ENCODE measurements at places on chromosomes 3 and 15.

- DNase-seq = no peak
Observed at GRCh38 chr15:68717951-68718350, 102.7 kb downstream of the ANP32A start.

DNA sequence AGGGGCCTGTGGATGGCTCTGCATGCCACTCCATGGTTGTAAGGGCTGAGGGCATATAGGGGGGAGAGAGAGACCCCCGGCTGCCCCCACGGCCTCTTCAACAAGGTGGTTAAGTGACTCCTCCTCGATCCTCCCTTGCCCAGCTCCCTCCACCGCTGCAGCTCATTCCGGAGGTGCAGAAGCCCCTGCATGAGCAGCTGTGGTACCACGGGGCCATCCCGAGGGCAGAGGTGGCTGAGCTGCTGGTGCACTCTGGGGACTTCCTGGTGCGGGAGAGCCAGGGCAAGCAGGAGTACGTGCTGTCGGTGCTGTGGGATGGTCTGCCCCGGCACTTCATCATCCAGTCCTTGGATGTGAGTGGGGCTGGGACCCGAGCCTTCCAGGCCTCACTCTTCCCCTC, 6.5 kb downstream of the FES start:
- DNase-seq = no peak

DNA sequence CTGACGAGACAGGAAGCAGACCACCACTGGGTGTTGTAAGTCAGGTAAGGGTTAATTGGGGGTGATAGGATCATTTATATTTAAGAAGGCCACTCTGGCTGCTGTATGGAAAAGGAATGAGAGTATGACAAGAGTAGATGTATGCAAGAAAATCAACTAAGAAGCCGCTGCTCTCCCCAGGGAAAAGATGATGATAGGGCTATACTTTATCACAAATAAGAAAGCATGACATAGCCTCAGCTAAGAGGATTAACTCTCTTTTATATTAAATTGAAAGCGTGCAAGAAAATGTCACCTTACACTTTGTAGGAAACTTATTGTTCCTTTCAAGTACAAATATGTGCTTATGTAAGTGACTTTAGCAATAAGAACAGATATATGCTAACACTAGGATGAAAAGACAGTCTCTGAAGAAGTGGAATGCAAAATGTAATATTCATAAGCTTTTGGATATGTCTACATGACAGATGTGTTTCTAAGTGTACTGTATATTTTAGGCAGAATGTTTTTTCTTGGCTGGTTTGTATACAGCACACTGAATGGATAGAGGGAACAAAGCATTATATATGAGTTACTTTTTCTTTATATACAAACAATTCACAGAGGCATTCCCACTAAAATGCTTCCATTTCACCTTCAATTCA, 8.7 kb upstream of the NDUFB4 start:
- no peak for DNase-seq

- DNase-seq = no peak
Observed at GRCh38 chr15:44435893-44436667, 8.7 kb downstream of the CTDSPL2 start.

DNA sequence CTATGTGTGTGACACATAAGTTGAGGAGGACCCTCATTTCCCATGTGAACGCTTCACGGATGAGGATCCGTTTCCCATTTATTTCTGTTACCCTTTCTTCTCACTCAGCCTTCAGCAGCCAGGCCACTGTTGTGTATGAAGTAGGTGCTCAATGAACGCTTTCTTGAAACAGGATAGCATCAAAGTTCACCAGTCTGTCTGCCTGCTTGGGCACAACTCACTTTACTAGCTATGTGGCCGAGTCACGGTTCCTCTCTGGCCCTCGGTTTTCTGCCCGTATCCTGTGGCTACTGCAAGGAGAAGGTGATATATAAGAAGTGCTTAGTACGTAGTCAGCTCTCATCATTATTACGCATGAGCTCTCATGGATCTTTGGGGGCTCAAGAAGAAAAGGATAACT, 22.4 kb downstream of the ACSBG1 start:
- DNase-seq = no peak

DNA sequence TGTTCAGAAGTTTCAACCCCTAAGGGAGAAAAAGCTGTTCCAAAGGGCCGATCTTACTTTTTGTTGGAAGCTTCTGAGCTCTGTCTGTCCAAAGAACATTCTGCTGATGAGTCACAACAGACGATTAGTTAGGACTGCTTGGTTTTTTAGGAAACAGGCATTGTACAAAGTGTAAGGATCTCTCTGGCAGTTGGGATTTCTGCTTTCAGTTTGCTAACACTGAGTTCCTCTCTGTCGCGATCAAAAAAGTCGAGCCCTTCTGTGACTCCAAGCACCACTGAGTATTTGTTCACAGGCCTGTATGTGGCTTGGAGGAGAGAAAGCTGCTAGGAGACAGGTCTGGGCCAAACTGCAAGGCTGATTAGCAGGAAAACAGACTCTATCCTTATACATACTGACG, 91.8 kb upstream of the PFN2 start:
- no peak for DNase-seq

GRCh38 chr3:48023377-48023776, 7.2 kb upstream of the MAP4 start:
- no peak for DNase-seq

- DNase-seq = no peak
Observed at GRCh38 chr3:141457624-141458236, 29.1 kb upstream of the RASA2 start.

DNA sequence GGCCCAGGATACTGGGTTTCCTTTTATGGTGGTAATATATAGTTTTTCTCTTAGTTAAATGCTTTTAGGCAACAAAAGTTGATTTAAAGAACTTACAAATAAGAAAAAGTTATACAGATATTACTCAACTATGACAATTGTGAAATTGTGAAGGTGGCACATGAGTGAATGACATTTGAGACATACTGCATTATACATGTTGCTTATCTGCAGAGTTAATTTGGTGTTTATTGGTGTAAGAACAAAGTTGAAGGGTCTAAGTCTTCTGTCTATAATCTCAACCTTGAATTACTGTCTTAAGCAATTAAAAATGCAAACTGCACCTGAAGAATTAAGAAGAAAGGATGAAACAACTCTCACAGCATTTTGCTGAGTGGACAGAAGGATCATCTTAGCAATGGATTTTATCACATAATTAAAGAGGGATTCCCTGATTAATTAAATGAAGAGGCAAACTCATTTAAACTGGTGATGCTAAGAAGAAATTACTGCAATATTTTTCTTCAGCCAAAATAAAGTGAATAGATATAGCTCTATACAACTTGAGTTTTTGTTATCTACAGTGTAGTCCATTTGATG, 298.9 kb upstream of the TGFBR2 start:
- no peak for DNase-seq

- DNase-seq = no peak
Observed at GRCh38 chr3:184717399-184717983, 5.6 kb upstream of the MAGEF1 start.

Measured in NCI-H1436 treated with DMSO at 0.1 percent for 48 hours (cell line).